Activated effector memory CD4-positive, alpha-beta T cell treated with anti-CD3 and anti-CD28 coated beads, Interleukin-2, amount 50 U/mL, for 16 hours (primary cell): ENCODE measurements at places on chromosomes 6 and 20.
A peak's percentile ranks its signal among the peaks of the same experiment; 100 is the strongest.

DNA sequence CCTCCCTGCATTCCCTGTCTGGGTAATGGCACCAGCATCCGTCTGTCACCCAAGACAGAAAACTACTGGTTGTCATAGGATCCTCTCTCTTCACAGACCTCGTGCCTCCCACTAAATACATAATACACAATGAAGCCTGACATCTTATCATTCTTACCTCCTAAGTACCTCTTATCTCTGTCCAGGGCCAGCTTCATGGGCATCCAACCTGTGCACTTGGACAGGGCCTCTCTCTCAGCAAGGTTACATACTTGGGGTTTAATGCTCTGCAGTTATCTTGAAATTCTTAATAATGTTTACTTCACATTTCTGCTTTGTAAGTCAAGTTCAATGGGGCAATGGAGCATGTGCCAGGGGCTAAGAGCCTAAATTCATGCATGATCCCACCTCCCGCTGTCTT lies 30.8 kb upstream of the KLHL31 start:
- no peak for DNase-seq

GRCh38 chr6:19983374-19983773 lies 146.2 kb downstream of the ID4 start:
- no peak for DNase-seq

DNA sequence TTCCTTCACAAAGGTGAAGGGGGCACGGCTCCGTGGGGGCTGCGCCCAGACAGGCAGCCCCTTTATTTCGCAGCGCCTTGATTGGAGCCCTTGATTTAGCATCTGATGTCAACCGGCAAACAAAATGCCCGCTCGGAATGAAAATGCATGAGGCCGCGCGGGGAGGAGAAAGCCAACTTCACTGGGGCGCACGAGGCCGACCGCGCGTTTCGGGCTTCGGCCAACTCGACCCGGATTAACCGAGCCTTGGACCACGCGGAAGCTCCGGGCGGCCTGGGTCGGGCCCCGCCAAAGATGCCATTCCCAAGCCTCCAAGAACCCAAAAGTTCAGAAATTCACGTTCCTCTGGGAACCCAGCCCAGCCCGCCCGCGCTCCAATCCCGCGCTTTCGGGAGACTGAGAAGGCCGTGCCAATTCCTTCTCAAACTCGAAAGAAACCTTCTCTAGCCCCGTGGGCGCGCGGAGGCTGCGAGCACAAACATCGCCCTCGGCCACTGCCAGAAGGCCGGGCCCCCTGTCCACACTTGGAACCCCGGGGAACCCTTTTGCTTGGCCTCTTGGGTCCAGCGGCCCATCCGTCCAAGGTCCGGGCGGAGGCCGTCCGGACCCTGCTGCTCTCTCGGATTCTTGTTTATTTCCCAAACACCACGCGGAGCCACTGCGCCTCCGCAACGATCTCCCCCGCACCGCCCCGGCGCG lies 879 bp upstream of the INSM1 start:
- no peak for DNase-seq

- no peak for DNase-seq
These were observed 26.2 kb downstream of the TOP1 start for GRCh38 chr20:41054847-41055230.

DNA sequence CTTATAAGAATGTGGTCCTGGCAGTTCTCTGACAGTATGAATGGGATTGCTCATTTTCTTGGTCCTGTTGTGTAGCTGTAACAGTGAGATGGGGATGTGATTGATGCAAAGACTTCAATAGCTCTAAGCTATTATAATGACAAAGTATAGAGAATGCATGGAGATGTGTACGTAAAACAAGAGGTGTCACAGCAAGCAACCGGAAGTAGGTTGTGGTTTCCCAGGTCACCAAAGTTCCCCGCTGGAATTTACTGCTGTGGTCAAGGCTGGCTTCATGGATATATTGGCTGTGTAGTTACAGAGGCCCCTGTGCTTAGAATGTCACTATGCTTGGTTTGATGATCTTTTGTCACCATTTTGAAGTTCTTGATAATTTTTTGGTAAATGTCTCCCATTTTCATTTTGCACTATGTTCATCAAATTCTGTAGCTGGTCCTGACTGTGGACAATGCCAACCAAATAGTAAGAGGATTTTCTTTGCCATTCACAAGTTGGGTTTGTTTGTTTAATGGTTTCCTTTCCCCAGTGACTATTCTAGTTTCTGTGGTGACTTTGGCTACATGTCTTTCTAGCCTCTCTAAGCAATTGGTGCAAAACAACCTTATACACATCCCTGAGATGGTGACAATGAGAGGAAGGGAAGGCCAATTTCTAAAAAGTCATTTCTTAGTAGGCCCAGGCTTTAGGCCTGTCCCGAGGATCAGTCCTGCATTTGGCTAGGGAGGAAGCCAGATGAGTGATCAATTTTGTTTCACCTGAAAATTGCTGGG lies 10.5 kb downstream of the DNAH8 start:
- no peak for DNase-seq

DNA sequence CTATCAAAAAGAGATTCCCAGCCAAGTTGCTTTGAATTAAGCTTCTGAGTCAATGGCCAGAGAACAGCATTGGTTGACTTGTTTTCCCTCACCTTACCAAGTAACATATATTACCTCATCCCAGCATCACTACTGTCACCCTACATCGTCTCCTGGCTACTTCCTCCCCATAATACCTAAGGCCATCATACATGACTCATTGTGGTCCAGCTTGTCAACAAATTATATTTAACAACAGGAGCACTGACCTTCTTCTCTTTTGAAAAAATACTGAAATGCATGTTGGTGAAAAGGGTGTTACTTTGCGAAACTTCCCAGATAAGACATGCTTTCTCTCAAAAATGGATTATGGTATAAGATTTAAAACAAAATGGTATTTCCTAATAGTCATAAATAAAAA lies 106.9 kb downstream of the TBX18 start:
- DNase-seq, result no peak

DNA sequence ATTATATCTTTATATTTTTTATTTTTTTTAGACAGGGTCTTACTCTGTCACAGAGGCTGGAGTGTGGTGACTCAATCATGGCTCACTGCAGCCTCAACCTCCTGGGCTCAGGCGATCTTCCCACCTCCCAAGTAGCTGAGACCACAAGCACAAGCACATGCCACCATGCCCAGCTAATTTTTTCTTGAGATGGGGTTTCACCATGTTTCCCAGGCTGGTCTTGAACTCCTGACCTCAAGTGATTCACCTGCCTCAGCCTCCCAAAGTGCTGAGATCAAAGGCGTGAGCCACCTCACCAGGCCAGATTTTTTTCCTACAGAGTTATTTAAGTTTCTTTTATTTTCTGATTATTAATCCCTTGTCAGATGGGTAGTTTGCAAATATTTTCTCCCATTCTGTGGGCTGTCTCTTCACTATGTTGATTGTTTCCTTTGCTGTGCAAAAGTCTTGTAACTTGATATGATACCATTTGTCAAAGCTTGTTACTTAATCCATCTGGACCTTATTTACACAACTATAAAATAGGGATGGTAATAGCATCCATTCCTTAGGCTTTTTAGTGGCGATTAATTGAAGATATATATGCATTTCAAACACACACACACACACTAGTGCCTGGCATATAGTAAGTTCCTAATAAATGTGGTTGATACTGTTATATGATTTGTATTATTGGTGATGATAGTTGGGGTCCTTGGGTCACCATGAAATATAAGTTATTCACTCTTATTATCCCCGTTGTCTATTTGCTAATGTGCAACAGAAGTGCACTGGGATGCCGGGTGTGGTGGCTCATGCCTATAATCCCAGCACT lies 187.1 kb downstream of the BCAS1 start:
- peak; percentile 68 for DNase-seq

GRCh38 chr6:65638047-65638831 lies 68.8 kb downstream of the EYS start:
- no peak for DNase-seq

- DNase-seq, result no peak
These were observed 86.9 kb downstream of the C6orf118 start for GRCh38 chr6:165222315-165223025.

DNA sequence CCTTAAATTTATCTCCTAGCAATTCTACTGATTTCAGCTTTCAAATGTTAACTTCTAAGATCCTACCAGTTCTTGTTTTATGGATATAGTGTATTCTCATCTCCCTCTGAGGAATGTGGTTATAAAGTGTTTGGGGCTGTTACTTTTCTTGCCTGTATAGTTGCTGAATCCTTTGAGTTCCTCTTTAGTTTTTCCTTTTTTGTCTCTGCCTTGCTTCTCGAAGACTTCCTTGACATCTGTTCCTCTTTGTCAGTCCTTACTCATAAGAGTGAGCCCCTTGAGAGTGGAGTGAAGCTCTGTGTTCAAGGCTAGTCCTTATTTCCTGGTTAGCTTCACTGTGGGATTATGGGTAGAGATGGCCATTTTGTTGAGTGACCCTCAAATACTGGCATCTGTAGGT lies 84.6 kb downstream of the ELOVL4 start:
- no peak for DNase-seq

- no peak for DNase-seq
These were observed 110.6 kb upstream of the PTPRK start for GRCh38 chr6:128631031-128631430.

GRCh38 chr20:24668384-24668702 lies 198.9 kb downstream of the SYNDIG1 start:
- DNase-seq, result peak; percentile 34

DNA sequence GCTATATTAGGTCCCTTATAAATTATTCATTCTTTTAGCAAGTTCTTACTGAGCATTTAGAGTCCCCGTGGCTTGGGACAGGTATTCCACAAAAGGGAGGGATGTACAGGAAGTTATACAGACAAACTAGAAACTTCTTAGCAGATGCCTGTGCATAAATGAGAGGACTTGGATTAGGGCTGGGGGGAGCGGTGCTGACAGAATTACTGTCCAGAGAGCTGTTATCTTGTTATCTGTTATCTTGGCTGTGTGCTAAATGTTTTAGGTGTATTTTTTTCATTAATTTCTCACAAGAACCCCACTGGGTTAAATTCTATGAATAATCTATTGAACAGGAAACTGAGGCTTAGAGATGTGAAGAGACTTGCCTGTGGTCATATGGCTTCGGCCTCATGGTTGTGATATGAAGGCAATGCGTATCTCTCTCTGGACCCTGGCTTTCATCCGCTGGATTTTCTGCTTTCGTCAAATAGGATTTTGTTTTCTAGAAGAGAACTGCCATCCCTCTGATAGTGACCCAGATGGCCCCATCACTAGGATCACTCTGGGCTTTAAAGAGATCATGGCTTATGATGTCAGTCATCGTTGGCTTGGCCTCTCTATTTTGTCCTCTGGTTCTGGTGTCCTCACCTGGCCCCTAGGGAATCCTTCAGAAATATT lies 32.3 kb upstream of the RREB1 start:
- no peak for DNase-seq

DNA sequence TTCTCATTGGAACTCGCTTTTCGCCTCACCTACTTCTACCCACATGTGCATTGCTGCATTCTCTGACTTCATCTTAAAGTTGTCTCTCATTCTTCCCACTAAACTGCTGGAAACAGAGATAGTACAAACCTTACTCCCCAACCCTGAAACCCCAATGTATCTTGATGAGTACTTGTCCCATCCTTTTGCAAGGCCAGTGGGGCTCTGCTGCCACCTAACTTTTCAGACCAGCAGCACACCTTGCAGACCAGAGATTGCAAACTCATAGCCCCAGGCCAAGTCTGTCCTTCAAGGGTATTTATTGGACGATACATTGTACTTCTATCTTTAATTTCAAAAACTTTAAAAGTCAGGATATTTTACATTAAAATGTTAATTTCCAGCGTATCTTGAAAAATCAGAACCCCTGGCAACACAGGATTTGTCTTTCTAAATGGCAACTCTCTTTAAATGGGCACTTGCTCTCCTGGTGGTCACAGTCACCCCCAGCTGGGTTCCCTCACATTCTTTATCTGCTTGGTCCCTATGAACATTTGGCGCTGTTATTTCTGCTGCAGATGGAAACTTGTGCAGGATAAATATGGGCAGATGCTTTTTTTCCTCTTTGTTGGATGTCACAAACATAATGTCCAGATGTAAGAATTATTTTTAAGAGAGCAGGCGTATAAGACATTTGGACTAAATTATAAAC lies 83.9 kb downstream of the SOD2 start:
- DNase-seq, result no peak

DNA sequence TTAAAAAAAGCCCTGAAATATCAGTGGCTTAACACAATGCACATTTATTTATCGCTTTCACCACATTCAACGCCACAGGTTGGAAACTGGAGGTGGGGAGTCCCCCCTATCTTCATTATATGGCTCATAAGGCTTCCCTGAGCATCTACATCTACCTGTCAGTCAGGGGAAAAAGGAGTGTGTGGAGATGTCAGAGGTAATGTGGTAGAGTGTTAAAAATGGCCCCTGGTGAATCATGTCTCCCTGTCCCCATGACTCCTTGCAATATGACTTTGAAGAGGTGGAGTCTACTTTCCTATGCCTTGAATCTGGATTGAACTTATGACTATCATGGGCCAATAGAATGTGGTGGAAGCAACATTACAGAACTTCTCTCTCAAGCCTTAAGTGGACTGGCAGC lies 65.5 kb upstream of the BTBD3 start:
- no peak for DNase-seq

DNA sequence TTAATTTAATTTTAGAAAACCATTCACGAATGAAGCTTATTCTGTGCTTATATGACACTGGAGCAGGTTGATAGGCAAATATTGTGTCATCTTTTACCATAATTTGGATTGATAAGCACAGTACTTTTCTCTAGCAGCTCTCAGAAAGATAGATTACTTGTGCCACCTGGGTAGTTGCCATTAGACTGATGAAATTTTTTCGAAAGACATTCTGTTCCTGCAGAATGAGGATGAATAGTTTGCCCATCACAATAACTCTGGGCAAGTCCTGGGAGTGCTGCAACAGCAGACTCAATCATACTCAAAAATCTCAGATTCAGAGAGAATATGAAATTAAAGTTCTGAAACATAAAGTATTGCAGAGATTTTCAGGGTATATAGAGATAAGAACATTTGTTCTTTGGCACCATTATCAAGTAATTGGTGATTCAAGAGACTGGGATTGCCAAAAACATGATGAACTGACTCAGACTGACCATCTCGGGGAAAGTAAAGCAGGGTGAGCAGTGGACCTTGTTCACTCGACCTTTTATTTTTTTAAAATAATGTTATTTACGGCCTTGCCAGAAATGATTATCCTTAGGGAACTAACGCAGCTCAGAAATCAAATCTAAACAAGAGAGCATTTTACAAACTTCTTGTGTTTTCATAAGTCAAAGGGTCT lies 65.8 kb upstream of the PTCHD4 start:
- DNase-seq, result no peak

GRCh38 chr6:34385793-34386195 lies 6.7 kb downstream of the NUDT3 start:
- DNase-seq, result no peak

DNA sequence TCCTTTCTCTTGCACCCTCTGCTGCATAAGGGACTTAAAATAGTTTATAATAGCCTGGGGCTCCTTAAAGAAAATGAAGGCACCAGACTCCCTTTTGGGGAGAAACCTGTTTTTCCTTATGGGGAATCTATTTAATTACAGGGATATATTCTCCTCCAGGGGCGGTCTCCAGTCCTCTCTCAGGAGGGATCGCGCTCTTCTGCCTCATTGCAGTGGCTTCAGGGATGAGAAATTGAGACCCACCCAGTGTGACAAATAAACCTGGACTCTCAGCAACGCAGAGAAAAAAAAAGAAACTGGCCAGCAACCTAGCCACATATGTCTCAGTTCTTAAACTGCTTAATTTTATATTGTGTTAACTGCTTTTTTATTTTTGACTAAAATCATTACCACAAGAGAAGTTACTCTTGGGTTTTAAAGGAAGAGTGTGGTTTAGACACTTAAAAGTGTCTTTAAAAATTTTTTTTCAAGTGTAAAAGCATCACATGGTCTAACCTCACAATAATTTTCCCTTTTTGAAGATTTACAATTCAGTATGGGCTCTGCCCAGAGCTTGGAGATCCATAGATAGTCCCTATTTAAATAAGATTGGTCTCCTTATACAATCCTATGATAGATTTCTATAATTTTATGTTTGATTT lies 11.7 kb upstream of the GOPC start:
- DNase-seq, result no peak
